ENCODE measurements at places on chromosomes 2 and 18. TPM values are rescaled to one million over a fixed set of nuclear protein-coding genes. Genes with fewer than 3 reads are reported as not detected.

- H3K4me3 ChIP-seq, result no peak overlapping the region
- H3K27me3 ChIP-seq, result no peaks in the 10 kb centered on the region
- H3K27ac ChIP-seq, result no peak overlapping the region
- H3K36me3 ChIP-seq, result no peaks in the 10 kb centered on the region
- DNase-seq, result no peak
These were observed 424.0 kb upstream of the CDH7 start for GRCh38 chr18:65326805-65327204.

GRCh38 chr2:100043891-100044255, 98.5 kb downstream of the AFF3 start:
- no peak overlapping the region for H3K4me3 ChIP-seq
- DNase-seq, result no peak
- H3K27me3 ChIP-seq, result no peaks in the 10 kb centered on the region
- no peaks in the 10 kb centered on the region for H3K36me3 ChIP-seq
- no peaks in the 10 kb centered on the region for H3K4me1 ChIP-seq
- no peak overlapping the region for H3K27ac ChIP-seq

DNA sequence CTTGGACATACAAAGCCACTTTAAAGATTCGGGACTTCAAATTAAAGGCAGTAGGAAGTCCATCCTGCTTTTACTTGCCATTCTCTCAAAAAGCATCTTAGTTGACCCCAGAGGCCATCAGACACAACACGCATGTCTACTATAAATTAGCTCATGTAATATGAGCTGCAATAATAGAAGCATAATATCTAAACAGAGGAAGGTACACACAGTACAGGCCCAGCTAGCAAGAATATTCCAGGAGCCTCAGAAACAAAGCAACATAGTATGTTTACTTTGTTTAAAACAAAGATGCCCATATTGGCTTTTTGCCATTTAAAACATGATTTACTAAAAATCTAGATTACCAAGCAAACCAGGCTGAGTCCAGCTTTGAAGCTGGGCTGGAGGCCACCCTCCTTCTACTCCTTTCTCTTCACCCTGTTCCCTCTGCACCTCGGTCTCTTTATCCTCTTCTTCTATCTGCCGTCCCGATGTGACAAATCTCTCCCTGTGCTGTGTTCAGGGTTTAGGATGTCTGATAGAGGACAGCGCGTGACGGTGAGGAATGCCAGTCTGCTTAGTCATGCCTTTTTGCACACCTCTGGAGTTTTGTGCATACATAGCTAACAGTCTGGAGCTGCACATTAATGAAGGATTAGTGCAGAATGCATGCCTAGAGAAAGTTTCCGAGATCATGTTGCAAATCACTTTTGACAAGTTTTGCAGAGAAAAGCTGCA, 28.2 kb downstream of the DTNA start:
- no peaks in the 10 kb centered on the region for H3K36me3 ChIP-seq
- H3K27ac ChIP-seq, result no peak overlapping the region
- no peak for DNase-seq

DNA sequence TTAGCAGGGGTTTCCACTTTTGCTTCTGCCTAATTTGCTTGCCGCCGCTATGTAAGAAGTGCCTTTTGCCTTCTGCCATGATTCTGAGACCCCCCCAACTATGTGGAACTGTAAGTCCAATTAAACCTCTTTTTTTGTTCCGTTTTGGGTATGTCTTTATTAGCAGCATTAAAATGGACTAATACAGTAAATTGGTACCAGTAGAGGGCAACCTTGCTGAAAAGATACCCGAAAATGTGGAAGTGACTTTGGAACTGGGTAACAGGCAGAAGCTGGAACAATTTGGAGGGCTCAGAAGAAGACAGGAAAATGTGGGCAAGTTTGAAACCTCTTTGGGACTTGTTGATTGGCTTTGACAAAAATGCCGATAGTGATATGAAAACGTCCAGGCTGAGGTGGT, 216.1 kb upstream of the FSIP2 start:
- no peak overlapping the region for H3K4me3 ChIP-seq
- H3K36me3 ChIP-seq, result no peaks in the 10 kb centered on the region
- no peak overlapping the region for H3K27ac ChIP-seq
- H3K4me1 ChIP-seq, result no peaks in the 10 kb centered on the region
- DNase-seq, result no peak

DNA sequence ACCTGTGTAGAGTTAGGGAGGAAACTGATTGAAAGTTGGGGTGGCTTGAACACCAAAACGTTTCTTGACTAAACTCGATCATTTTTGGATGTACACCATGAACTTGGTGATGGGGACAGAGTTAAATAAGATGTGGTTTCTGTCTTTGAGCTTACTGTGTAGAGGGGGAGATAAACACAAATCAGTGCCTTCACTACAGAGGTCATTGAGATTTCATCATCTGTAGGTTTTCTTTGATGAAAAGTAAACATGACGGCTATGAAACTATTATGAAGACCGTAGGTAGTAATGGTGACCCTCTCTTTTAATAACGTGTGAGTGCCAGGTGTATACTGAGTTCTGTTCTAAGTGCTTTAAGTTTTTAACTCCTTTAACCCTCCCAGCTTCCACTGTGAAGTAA, 6.5 kb downstream of the LCLAT1 start:
- no peak overlapping the region for H3K4me3 ChIP-seq
- no peak overlapping the region for H3K27ac ChIP-seq
- peaks cover 2% of the 10 kb centered on the region for H3K36me3 ChIP-seq

DNA sequence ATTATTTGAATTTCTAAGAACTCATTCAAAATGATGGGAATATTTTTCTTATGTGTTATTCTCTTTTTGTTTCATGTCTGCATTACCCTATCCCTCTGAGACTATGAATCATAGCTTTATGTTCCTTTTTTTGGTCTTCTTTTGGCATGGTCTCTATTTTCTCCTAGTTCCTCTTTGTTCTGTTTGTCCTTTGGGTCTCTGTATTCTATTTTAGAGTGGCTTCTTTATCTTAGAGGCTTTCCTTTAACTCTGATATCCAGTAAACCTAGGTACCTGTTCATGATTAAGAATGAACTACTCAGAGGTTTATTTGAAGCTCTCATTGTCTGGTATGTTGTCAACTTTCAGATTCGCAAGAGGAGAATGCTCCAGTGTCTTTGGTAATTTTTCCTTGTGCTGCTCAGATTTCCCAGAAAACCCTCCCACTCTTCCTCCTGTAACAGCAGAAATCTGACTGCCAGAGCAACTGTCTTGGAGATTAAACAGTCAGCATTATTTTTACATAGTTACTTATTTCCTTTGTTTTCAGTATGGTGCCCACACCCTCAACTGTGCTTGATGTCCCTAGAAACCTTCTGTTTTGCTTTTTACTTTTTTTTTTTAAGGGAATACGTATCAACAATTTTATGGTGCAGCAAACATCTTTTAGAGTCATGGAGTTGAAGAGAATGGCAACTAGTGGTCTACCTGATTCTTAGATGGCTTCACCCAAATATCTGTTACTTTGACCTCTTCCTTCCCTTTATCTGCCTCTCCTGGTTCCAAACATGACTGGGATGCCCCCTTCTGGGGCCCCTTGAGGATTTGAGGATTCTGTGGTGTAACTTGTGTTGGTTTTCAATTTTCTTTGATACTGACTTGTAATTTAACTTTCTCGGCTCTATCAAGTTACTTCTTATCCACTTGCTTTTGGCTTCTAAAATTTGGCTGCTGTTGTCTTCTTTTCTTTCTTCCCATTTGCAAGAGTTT, 92.0 kb downstream of the DPP10 start:
- no peaks in the 10 kb centered on the region for H3K36me3 ChIP-seq
- no peaks in the 10 kb centered on the region for H3K4me1 ChIP-seq
- H3K4me3 ChIP-seq, result no peak overlapping the region
- no peaks in the 10 kb centered on the region for H3K27me3 ChIP-seq

DNA sequence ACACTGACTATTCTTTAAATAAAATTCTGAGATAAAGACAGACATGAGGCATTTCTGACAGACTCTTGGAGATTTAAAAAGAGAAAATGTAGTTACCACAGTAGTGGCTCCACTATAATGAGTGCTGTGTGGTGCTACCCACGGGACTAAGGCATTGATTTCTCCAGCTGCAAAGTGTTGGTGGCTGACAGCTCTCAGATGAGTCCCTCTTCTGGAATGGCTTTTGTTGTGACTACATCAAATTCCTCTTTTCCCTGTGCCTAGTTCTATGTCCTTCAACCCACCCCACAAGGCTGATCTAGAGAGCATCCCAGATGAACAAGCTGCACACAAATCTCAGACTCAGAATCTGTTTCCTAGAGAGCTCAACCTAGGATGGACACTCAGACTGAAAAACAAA, 884.8 kb upstream of the ZEB2 start:
- no peaks in the 10 kb centered on the region for H3K36me3 ChIP-seq
- H3K27ac ChIP-seq, result no peak overlapping the region
- no peak for DNase-seq
- no peak overlapping the region for H3K4me3 ChIP-seq
- H3K27me3 ChIP-seq, result peaks cover 24% of the 10 kb centered on the region
- H3K4me1 ChIP-seq, result no peaks in the 10 kb centered on the region

DSC1 gene
- not detected for total RNA-seq
